ENCODE measurements at places on chromosomes 5 and 9.

GRCh38 chr5:155293605-155294178 is 280.1 kb downstream of the KIF4B start:
- DNase-seq, result no peak

- no peak for DNase-seq
These were observed 500.8 kb upstream of the WWC1 start for GRCh38 chr5:167790462-167791260.

DNA sequence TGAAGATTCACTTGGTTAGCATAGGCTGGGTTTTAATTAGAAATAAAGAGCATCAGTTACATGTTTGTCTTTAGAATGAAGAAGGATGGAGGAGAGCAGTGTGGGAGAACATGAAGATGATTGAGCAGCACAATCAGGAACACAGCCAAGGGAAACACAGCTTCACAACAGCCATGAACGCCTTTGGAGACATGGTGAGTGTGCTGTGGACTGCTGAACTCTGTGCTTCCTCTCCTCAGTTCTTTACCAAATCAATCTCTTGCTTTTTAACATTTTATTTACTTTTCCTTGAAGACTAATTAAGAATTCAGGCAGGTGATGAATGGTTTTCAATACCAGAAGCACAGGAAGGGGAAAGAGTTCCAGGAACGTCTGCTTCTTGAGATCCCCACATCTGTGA is 38.2 kb upstream of the SPATA31E1 start:
- no peak for DNase-seq

DNA sequence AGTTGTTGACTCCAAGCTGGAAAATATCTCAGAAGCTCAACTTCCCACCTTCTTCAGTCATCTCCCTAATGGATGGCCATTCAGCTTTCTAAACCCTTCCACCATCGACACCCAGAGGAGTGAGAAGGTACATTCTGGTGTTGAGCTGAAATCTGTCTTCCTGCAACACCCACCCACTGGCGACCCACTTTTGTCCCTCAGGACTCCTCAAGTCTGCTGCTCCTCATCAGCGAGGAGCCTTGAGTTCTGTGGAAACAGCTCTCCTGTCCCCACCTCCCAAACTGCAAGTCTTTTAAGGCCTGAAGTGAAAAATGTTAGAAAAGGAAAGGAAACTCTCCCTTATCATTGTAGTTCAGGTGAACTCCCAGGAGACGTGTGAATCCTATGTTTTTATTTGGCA is 111.5 kb upstream of the HAND1 start:
- no peak for DNase-seq

- DNase-seq, result no peak
These were observed 147.3 kb downstream of the ACTL7B start for GRCh38 chr9:108708448-108708847.

GRCh38 chr9:15191378-15191777 is 115.6 kb downstream of the TTC39B start:
- DNase-seq, result no peak

DNA sequence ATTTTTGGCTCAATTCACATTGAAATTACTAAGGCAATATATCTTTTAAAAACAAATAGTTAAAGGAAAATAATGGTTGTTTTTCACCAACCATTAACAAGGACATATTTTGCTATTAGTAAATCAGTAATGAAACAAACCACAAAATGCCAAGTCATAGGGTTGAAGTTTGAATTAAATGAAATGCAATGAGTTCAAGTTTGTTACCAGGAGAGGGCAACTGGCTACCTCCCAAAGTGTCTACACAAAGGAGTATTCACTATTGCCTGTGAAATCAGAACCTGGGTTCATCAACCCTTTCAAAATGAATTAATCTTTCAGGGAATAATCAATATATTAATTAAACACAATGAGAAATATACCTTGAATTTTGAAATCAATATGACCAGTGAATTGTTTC is 138.4 kb upstream of the DMRTA1 start:
- no peak for DNase-seq

DNA sequence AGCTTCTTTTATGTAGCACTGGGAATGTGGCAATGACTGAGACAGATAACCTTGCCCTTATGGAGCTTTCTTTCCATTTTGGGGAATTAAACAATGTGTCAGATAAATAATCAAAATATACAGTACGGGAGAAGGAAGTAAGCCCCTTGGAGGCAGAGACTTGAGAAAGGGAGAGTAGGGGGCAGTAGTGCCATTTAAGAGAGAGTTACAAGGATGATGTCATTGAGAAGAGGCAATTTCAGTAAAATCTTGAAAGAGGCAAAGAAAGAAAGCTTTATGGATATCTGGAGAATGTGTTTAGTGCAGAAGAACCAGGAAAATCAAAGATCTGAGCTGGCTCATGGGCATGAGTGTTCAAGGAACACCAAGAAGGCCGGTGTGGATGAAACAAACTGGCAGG is 77.3 kb downstream of the KCTD16 start:
- no peak for DNase-seq

DNA sequence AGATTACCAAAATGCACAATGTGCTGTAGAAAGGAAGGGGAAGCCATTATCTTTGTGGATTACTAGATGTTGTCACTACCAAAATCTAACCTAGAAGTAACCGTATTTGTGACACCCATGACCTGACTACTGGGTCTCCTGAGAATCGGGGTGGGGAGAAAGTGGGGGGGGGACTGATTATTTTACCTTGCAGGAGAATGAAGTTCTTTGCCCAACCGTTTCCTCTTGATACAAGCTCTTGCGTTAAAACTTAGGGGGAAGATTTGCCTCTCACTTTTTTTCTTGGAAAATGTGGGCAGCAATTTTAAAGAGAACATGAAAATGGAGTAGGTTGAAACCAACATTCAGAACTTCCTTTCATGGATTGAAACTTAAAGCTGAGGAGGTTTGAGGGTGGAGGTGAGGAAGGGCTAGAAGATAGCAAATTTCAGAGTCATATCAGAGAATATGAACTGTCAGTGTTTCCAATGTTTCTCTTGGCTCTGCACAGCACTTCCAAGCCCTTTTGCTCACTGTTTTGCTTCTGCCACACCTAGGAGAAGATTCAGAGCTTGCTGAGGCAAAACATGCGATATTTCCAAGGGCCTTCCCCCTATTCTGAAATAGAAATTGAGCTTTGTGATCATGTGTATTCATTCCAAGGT is 280.8 kb downstream of the AOPEP start:
- no peak for DNase-seq

DNA sequence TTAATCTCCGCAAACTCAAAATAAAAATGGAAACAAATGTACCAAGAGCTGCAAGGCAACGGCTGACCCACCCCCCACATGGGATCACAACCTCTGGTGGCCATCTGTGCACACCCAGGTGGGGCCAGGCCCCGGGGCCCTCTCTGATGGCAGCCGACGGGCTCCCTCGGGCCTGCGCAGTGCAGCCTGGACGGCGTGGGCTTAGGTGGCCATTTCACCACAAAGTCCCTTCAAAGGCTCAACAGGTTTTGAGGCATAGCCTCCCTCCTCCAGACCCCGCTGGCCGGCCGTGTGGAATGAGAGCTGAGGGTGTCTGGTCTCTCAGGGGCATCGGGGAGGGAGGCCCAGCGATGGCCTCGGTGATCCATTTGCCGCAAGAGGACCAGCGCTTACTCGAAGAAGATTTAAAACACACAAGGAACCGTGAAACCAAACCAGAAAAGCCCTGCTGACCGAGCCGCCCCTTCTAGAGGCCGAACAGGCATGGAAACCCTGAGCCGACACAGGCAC is 42.7 kb upstream of the CEP72 start:
- DNase-seq, result no peak

- no peak for DNase-seq
These were observed 329.1 kb downstream of the MARCHF11 start for GRCh38 chr5:15850536-15850935.

GRCh38 chr9:21830589-21830988 is 28.2 kb downstream of the MTAP start:
- no peak for DNase-seq

- peak; percentile 41 for DNase-seq
These were observed 42.9 kb upstream of the HAND1 start for GRCh38 chr5:154520861-154521453.

- no peak for DNase-seq
These were observed 532.7 kb upstream of the GRAMD2B start for GRCh38 chr5:125890511-125890931.

- DNase-seq, result no peak
These were observed 22.6 kb upstream of the TGFBI start for GRCh38 chr5:136006164-136006563.

GRCh38 chr5:58188262-58188651 is 271.6 kb downstream of the PLK2 start:
- DNase-seq, result no peak

DNA sequence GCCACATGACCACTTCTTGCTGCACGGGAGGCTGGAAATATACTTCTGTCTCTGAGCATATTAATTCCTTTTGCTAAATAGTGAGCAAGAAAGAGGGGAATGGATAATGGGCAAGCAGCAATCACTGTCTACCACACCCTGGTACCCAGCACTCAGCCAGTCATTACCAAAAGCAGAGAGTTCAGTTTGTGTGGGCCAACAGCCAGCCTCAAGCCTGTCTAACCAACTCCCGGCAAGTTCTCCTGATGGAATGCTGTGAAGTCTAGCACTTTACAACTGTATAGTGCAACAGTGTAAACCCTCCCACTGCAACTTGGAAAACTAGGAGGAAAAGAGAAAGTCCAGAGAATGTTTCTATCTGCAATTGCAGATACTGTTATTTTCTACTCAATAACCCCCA is 47.8 kb downstream of the PLK2 start:
- DNase-seq, result no peak

DNA sequence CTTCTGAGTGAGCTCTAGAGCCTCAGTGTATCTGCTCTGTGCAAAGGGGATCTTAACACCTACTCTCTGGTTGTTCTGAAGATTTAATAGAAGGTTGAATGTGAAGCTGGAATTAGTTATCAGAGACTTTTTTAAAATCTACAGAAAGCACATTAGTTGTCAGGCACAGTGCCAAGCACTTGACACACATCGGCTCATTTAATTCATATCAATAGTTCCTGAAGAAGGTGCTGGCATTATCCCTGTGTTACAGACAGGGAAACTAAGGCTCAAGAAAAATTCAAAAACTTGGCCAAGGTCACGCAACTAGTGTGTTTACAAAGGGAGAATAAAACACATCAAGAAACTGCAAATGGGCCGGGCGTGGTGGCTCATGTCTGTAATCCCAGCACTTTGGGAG is 80.2 kb downstream of the FGF18 start:
- no peak for DNase-seq

GRCh38 chr5:50767588-50767987 is 101.2 kb downstream of the PARP8 start:
- DNase-seq, result no peak

DNA sequence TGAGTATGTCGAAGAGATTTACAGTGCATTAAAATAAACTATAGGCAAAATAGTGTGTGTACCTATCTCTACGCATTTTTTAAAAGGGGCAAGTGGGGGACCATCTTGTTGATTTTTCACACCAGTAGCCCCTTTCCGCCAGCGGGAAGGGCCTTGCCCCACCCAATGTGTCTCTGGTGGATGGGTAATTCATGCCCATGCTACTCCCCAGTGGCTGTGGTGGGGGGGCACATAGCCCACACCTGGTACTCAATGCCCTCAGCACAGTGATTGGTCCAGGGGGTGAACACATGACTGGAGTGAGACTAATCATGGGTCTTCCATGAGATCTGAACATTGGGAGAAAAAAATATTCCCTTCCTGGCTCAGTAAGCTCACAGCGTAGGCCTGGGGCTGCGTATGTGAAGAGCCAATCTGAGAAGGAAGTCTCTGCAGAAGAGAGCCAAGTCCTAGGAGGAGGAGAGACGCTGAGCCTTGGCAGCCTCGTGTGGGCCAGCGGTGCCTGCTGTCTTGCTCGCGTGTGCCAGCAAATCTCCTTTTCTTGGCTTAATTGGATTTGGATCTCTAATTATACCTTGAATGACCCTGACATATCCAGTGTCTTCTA is 103.4 kb downstream of the ADAMTS2 start:
- no peak for DNase-seq

- no peak for DNase-seq
These were observed 12.6 kb upstream of the PALM2AKAP2 start for GRCh38 chr9:109767404-109767803.

DNA sequence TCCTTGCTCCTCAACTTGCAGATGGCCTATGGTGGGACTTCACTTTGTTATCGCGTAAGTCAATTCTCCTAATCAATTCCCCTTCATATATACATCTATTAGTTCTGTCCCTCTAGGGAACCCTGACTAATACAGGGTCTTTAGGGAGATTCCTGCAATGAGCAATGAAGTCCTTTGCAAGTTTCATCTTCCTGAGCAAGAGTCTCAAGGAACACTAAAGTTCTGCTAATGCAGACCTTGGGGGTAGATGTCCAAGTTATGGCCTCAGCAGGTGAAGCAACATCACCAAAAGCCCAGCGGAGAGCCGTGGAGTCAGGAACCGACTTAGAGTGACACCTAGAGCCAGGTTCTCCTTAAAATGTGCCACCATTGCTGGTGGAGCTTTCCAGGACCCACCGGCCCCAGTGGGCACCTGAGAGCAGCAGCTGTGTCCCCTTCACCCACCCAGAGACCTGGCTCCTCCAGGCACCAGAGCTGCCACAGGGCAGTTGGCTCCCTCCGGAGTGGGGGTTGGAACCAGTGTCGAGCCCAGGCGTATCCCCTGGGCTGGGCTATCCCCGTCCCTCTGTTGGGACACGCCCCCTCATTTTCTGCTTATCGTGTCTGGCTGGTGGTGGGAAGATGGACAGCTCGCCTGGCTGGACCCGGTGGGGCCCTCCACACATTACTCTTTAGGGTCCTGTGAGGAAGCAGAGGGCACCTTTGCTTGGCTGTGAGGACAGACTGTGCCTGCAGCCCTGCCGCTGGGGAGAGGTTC is 10.9 kb upstream of the FCN1 start:
- DNase-seq, result no peak

DNA sequence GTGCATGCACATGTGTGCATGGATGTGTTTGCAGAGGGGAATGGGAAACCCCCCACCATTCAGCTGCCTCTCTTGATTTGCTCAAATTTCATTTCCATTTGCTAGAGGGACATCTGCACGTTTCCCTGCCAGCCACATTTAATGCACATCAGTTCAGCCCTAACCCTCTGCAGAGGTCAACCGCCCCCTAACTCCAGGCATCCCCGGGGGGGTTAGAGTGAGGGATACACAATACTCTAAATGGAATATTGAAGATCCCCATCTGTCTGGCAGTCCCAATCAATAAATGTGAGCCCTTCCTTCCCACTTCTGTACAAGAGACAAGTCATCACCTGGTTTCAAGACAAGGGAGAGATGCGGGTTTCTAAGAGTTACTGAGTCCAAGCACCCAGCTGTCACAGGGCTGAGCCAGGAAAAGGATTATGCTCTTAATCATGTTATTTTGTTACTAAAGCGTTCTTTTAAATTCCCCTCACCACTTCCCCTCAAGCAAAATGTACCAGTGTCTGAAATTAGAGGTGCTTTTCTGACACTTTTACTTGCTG is 134.1 kb downstream of the SEMA6A start:
- DNase-seq, result no peak

DNA sequence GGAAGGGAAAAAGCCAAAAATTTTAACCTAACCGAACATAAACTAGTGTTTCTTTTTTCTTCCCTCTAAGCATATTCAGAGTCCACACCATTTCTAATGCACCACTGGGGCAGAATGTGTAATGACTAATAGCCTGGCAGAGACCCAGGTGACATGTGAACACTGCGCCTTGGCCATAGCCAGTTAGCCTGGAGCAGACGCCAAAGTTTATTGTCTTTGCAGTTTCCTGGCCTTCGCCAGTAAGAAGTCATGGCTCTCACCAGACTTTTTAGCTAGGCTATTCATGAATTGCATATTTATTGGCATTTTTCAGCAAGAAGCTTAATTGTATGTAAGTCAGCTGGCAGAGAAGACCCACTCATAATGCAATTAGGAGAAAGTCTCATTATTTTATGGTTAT is 182.8 kb upstream of the SLC27A6 start:
- no peak for DNase-seq

- no peak for DNase-seq
These were observed 408.0 kb upstream of the DMAC1 start for GRCh38 chr9:8207596-8207995.
